Dermis blood vessel endothelial cell (primary cell): ENCODE measurements at places on chromosomes 5 and 9. TPM values are rescaled to one million over a fixed set of nuclear protein-coding genes. Genes with fewer than 3 reads are reported as not detected.
A peak's percentile ranks its signal among the peaks of the same experiment; 100 is the strongest.

GRCh38 chr9:75531588-75531987 is 358.9 kb upstream of the PCSK5 start:
- DNase-seq: no peak

GRCh38 chr5:17316970-17317459 is 99.6 kb downstream of the BASP1 start:
- DNase-seq: no peak

- peak; percentile 33 for DNase-seq
Measured at GRCh38 chr5:143376911-143377813, 26.3 kb downstream of the NR3C1 start.

GRCh38 chr5:120910629-120911028 is 446.5 kb downstream of the PRR16 start:
- DNase-seq: no peak

DNA sequence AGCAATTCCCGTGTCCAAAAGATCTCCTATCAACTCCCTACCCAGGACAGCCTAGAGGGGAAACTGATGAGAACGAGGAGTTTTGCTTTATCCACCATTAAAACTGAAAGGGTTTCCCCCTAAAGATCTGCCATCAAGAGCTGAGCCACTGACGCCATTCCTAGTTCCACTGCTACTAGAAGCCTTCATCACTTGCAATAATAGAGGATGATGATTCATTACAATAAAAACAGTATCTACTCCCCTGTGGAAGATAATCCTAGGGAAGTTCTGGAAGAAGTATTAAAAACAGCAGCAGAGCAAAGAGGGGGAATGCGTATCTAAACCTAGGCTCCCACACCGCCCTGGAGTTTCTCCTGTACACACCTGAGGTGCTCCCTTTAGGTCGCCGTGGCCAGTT is 394.5 kb downstream of the BNC2 start:
- DNase-seq: no peak

DNA sequence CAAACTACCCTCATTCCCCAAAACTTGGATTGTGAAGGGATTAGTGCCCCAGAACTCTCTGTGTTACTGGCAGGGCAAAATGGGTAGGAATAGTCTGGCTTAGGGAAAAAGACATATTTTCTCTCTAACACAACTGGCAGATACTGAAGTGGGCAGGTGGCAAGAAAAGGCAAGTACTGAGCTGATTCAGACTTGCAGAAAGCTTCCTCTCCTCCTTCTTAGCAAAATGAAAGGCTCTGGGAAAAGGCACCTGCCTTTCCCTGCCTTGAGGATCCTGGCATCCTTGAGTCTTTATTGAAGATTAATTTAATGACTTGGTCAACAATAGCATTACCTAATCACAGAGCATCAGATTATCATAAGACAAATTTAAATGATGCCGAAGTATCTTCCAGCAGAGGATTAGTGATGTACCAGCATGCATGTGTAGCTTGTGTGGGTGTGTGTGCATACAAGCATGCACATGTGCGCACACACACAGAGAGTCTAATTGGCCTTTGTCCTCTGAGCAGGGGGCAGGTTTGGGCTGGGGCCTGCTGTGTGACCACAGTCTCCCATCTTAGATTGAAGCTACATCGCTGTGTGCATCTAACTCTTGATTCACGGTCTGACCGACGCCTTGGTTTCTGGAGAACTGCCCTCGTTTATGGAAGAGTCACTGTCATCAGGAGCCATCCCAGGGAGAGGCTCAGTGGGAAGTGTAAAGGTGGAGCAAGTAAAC is 294.8 kb downstream of the AOPEP start:
- no peak for DNase-seq

- peak; percentile 12 for DNase-seq
Measured at GRCh38 chr9:108099854-108100253, 610.3 kb upstream of the KLF4 start.

DNA sequence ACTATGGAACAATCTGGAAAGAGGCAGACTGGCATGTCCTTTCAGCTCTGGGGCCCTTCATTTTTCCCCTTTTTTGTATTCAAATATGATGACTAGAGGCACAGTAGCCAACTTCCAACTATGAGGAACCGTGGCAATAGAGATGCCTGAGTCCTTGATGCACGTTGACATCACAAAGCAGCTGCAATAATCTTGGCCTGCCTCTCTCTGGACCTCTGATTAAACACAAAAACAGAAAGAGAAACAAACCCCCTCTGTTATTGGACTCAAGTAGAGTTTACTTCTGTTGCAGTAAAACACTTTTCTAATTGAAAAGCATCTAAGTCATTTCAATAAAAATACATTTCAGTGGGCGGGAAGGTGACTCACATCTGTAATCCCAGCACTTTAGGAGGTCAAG is 122.2 kb upstream of the GRAMD2B start:
- no peak for DNase-seq

DNA sequence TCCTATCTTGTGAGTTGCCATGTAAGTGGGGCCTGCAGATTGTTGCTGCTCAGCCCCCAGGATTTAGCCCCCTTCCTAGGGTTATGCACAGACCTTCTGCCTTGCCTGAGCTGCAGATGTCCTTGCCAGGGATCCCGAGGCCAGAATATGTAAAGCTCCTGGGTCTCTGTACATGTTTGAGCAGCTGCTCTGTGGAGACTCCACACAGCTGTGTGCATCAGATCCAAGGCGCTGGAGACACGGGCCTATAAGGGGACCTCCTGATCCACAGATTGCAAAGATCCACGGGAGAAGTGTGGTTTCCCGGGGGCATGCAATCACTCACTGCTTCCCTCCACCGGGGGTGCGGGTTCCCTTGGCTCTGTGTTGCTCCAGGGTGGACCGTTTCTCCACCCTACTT is 28.9 kb downstream of the TAF11L14 start:
- no peak for DNase-seq

GRCh38 chr5:87246061-87246460 is 21.6 kb upstream of the RASA1 start:
- peak; percentile 65 for DNase-seq

- DNase-seq: no peak
Measured at GRCh38 chr9:134218230-134218629, 53.9 kb upstream of the RNU6ATAC start.

- peak; percentile 91 for DNase-seq
Measured at GRCh38 chr5:112419986-112420864, 1.1 kb upstream of the EPB41L4A start.

DNA sequence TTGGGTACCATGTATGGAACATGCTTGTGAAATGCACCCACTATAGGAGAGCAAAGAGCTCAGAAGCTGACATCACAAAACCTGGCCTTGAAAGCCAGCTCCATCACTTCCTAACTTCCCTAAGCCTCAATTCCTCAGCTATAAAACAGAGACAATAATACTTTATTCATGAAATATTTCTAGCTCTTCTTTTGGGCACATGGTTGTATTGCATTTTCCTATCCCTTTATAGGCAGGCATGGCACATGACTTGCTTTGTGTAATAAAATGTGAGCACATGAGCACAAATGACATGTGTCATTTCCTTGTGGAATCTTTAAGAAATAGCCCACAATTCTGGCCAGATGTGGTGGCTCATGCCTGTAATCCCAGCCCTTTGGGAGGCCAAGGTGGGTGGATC is 18.5 kb downstream of the ZNF366 start:
- peak; percentile 34 for DNase-seq

Gene SLC6A7
- total RNA-seq: not detected in 2 replicates

Gene CARD9
- total RNA-seq: 0.34 and 1.1 TPM in 2 replicates

Gene SELENOP
- 73.3 and 79.4 TPM in 2 replicates for total RNA-seq

- DNase-seq: no peak
Measured at GRCh38 chr5:112979723-112980122, 3.1 kb downstream of the DCP2 start.

GRCh38 chr9:34079181-34079580 is 30.5 kb upstream of the UBAP2 start:
- peak; percentile 70 for DNase-seq

DNA sequence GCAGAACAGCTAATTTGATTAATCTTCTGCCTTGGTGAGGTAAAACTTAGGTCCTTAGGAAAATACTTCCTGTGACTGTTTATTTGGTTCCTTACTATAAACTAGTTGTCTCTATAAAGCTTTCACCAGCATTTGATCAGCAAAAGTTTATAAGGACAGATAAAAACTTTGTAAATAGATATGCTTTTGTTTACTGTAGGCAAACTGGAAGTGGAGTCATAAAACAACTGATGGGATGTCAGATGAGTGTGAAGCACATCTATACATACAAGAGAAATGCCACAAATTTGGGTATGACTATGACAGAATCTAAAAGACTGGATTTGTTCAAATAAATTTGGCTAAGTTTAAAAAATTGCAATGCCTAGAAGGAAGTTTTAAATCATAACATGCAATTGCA is 5.5 kb downstream of the PTGER4 start:
- peak; percentile 16 for DNase-seq

Gene STOM
- total RNA-seq: 310 and 473 TPM in 2 replicates

- peak; percentile 43 for DNase-seq
Measured at GRCh38 chr9:2418619-2419018, 203.0 kb upstream of the VLDLR start.

Gene FBXW5
- total RNA-seq: 255 and 270 TPM in 2 replicates

- no peak for DNase-seq
Measured at GRCh38 chr9:72665421-72665820, 144.0 kb downstream of the TMC1 start.

GRCh38 chr5:115487756-115488155 is 56.8 kb downstream of the FEM1C start:
- DNase-seq: no peak

GRCh38 chr5:42620579-42621216 is 135.9 kb upstream of the CCDC152 start:
- DNase-seq: no peak

DNA sequence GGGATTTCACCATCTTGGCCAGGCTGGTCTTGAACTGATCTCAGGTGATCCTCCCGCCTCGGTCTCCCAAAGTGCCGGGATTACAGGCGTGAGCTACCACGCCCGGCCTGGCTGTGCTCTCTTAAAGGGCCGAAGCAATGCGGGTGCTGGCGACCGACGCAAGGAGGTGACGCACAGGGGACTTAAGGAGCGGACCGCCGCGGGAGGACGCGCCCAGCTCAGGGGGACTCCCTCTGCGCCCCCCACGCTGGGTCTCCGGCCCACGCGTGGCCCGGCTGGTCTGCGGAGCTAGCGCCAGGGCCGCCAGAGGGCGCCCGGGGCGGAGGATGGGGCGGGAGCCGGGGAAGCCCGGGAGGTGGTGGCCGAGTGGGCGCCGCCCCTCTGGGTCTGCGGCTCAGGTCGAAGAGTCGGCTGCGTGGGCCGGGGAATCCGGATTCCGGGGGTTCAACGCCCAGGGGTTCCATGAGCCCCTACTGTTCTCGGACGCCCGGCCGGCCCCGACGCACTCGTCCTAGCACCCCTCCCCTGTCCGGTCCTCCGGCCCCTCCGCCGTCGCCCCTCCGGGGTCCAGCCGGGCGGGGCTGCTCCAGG is 502 bp upstream of the CERCAM start:
- peak; percentile 74 for DNase-seq

GRCh38 chr5:41345295-41345694 is 132.0 kb upstream of the C6 start:
- no peak for DNase-seq

Gene FAM221B
- not detected in 2 replicates for total RNA-seq

GRCh38 chr9:114811301-114811700 is 5.5 kb upstream of the TNFSF15 start:
- DNase-seq: no peak

DNA sequence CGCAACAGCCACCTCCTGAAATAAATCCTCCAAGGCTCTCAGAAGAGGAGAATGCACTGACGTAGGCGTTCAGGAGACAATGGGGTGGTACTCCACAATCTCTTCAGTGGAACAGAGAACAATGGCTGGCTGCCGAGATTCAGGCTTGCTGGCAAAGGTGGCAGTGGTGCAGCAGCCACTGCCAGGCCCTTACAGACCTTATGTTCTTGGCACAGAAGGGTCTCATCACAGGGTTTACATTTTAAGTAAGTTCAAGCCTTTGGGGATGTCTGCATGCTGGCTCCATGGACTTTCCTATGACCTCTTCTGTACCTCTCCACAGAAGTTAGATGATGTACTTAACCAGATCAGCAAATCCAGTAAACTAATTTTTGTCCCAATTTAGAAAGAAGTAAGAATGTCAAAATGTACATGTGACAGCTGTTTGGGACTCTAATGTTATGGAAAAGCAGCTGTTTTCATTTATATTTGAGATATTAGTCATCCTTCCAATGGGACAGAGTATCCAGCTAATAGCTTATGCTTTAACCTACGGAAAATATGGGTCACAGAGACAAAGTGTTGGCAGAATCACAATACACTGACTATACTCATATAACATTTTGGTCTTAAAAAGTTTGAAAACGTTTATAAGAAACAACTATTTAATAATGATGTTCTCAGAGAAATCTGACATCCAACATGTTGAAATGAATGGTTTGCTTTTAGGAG is 180.9 kb downstream of the MAPKAP1 start:
- DNase-seq: peak; percentile 64

Gene SLC25A2
- 0.09 and 0.34 TPM in 2 replicates for total RNA-seq

Gene EMB
- under 0.01 and 0.05 TPM in 2 replicates for total RNA-seq

Gene ABL1
- 42.5 and 68.7 TPM in 2 replicates for total RNA-seq

- DNase-seq: peak; percentile 80
Measured at GRCh38 chr9:5582835-5583195, 46.1 kb upstream of the RIC1 start.

Gene ABCA1
- total RNA-seq: 19.1 and 35.7 TPM in 2 replicates

DNA sequence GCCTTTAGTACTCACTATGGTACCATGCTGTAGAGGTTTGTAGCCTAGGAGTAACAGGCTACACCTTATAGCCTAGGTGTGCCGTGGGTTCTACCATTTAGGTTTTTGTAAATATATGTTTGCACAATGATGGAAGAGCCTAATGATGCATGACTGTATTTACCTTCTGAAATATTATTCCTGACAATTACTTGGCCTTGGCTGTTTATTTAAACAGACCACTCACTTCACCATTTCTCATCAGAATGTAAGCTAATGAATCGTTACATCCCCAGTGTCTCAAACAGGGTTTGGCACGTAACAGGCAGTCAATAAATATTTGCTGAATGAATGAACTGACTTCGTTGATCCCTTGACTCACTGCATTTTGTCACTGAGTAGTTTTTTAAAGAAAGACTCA is 93.1 kb downstream of the MED27 start:
- no peak for DNase-seq

- no peak for DNase-seq
Measured at GRCh38 chr5:15442193-15442570, 57.8 kb upstream of the FBXL7 start.

- DNase-seq: no peak
Measured at GRCh38 chr9:35470340-35470739, 19.6 kb upstream of the RUSC2 start.

GRCh38 chr5:176776916-176777315 is 33.4 kb upstream of the UNC5A start:
- DNase-seq: no peak

DNA sequence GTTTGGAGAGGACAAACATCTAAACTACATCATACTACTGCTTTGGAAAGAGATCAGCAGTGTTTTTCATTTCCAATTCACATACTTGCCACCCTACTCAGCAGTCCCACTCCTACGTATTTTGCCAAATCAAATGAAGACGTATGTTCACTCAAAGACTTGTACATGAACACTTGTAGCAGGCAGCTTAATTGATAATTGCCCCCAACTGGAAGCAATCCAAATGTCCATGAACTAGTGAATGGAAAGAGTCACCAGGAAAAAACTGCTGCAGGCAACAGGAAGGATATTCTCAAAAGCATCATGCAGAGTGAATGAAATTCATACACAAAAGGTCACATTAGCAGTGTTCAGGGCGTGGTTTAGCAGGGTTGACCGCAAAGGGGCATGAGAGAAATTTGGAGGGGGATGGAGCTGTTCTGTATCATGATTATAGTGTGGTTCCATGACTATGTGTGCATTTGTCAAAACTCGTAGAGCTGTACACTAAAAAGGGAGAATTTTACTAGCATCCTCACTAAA is 38.8 kb downstream of the PAEP start:
- no peak for DNase-seq
